ENCODE measurements at places on chromosomes 16 and 17.

DNA sequence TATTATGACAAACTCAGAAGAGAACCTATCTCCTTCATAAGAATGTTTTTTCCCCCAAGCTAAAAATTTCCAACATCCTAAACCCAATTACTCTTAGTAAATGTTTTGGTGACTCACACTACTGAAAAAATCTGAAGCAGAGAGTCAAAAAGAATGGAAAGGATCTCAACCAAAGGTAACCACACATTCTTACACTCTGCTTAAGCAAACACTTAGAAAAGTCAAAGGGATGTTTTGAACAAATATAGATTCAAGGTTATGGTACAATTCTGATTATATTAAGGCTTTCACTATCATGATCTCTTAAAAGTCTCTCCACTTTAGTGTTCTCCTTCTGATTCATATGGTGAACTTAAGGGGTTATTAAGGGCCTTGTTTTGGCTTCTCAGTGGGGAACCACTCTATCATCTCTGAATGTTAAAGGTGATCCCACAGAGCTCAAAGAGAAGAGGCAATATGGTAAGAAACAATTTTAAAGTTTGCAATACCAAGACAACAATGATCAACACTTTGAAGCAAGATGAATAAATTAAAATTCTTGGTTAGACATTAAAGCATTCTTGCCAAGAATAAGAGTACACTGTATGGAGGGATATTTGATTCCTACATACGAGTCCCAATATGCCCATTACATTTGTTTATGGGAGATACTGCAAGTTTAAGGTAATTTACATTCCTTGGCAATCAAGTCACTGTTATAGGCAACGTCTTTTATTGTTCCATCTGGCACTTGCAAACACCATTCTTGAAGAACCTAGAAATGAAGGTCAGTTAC lies 69.2 kb downstream of the CDC27 start:
- DNase-seq = no peak

DNA sequence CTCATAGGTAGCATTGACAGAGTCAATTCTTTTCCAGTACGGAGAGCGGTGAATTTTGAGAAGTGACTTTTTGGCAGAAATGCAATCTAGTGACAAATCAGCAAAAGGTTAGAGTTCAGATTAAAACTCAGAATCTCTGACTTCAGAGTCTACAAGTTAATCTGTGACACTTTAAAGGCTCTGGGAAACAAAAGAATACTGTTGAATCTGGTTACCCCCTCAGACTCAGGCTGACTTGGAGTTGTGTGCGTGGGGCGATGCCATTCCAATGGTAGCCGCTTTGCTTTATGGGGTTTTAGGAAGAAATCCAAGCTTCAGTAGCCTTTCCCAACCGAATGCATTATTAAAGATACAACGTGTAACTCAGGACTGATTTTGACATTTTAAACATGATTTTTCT lies 118.2 kb downstream of the CDH13 start:
- DNase-seq = no peak

DNA sequence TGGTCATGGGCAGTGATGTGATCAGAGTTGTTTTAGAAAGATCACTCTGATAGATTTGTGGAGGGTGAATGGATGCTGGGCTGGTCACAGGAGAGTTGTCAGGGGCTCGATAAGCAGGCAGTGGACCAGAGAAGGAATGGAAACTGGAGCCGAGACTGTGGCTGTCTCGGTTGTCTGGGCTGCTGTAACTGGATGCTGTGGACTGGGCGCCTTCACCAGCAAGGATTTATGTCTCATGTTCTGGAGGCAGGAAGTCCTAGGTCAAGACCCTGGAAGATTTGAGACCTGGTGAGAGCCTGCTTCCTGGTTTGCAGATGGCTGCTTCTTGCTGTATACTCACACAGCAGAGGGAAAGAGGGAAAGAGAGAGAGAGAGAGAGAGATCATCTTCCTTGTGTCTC lies 203.6 kb downstream of the HS3ST4 start:
- DNase-seq = no peak

- DNase-seq = no peak
Observed at GRCh38 chr16:50528820-50529219, 19.4 kb upstream of the NKD1 start.
